Neural crest cell (in vitro differentiated cells): ENCODE measurements at places on chromosomes 5 and 9.

DNA sequence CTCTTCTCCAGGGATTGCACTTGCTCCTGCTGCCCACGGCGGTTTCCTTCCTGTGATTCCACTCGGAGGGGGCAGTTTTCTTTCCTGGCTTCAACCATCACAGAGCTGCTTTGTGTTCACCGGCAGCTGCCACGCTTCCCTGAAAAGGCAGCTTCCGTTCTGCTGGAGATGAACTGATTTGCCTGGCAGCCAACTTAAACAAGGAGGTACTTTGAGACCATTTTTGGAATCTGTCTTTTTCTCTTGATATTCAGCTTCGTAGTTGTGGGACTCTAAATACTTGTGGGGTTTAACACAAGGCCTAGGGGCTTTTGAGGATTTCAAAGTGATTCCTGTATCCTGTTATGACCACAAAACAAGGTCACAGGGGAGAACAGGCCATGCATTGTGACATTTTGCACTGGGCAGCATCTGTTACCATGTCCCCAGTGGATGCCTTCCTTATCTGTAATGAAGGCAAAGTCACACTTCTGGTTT, 192.0 kb downstream of the MTRR start:
- DNase-seq: peak; percentile 26

- no peak for DNase-seq
These were observed 194.3 kb upstream of the VLDLR start for GRCh38 chr9:2427120-2427891.

- DNase-seq: no peak
These were observed 279.7 kb downstream of the EBF1 start for GRCh38 chr5:158819840-158820620.

DNA sequence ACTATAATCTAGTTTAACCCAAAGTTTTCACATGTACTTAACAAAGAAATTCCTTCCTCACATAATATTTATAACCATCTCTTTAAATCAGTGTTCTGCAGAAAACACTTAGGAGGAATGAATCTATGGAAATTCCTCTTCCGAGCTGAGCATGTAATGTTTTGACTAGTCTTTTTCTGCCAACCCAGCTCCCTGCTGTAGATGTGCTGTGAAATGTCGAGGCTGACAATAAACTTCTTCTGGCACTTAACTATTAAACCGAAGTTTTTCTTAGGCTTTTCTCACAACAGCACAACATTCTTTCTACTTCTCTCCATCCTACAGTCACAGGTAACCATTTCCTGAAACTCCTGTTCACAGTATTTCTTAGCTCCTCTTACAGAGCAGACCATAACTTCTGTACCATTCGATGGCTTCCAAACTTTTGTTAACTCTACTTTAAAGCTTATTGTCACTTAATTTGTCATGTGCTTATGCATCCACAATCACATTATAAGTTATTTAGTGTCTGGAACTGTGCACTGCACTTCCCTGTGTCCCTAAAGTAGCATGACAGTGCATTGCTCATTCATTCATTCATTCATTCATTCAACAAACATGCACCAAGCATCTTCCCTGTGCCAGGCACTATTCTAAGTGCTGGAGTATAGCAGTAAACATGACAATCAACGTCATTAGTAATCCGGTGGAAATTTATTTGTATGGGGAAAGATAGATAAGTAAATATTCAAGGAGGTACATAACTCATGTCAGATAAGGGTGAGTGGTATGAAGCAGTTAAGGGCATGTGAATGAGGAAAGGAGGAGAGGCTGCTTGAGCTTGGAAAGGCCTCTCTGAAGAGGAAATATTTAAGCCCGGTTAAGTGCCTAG, 54.6 kb downstream of the TSSK1B start:
- no peak for DNase-seq

- no peak for DNase-seq
These were observed 66.6 kb upstream of the ECM2 start for GRCh38 chr9:92602413-92602812.

GRCh38 chr9:78026416-78026815, 5.2 kb downstream of the GNAQ start:
- no peak for DNase-seq

GRCh38 chr5:86542532-86542931, 75.2 kb upstream of the COX7C start:
- no peak for DNase-seq

DNA sequence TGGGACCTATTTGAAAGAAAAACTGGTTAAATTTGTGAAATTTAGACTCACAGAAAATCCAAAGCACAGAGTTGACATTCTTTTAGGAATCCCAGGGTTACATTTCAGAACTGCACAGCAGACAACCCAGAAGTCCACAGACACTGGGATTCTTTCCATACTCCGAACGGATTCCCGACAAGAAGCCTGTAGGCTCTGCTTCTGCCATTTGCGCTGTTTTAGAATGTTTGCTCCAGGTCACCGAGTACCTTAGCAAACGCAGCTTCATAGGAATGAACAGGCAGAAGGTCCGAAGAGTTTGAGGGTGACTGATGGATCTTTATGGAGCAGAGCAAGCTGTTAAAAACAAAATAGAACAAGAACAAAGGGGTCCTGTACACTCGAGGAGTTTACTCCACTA, 84.5 kb upstream of the NFIB start:
- no peak for DNase-seq

DNA sequence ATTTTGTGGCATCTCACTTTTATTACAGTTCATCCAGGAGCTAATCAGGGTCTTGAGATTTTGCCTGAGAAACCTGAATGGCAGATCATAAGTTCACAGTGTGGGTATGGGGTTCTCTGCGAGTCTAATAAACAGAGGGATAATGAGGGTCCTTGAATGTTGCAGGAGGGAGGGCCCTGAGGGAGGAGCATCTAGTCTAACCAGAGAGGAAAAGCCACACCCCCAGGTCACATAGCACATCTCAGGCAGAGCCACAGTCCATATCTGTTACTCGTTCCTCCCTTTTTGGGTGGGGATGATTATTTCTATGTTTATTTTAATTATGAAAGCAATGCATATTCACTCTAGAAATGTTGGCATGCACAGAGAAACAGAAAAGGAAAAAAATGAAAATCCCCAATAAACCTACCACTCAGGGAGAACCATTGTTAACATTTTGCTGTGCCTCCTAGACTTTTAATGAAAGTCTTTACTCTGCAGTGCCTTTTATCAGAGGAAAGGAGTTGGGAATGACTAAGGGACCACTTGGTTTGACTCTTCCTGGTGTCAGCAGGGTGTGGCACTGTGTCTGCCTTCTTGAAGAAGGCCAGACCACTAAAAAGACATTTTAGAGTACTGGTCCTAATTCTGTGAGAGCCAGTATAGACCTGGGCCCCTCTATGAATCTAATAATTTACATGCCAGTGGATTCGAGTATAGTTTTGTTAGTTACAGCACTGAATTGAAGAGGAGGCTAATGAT, 2.8 kb downstream of the GALNT12 start:
- no peak for DNase-seq

- DNase-seq: no peak
These were observed 10.0 kb upstream of the FGF18 start for GRCh38 chr5:171409164-171410136.

DNA sequence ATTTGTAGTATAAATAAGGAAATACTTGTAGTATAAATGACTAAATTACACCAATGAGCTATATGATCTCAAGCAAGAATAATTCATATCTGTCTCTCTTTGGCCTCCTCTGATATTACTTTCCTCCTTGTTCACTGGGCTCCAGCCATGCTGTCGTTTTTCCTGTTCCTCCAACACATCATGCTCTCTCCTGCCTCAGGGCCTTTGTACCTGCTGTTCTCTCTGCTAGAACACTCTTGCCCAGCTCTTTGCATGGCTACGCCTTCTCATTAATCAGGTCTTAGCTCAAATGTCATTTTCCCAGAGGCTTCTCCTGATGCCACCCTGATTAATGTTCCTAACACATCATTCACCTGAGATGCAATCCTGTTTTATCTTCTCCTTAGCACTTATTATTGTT, 2.5 kb upstream of the ZNF346 start:
- DNase-seq: no peak

GRCh38 chr9:97632248-97632984, 752 bp downstream of the TSTD2 start:
- DNase-seq: peak; percentile 50

- no peak for DNase-seq
These were observed 240.7 kb downstream of the CSNK1G3 start for GRCh38 chr5:123752552-123753179.

DNA sequence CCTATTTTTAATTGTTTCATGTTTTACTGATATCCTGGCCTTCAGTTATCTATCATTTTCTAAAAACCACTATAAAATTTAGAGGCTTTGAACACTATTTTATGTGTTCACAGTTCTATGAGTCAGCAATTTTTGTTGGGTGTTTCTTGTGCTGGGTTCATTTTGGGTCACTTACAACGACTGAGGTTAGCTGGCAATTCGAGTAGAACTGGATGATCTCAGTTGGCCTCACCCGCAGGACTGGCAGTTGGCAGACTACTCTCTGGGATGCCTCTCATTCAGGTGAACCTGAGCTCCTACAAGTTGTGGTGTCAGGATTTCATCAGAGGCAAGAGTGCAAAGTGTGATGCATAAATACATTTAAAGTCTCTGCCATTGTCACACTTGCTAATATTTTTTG, 151.0 kb upstream of the PAPPA start:
- DNase-seq: no peak

DNA sequence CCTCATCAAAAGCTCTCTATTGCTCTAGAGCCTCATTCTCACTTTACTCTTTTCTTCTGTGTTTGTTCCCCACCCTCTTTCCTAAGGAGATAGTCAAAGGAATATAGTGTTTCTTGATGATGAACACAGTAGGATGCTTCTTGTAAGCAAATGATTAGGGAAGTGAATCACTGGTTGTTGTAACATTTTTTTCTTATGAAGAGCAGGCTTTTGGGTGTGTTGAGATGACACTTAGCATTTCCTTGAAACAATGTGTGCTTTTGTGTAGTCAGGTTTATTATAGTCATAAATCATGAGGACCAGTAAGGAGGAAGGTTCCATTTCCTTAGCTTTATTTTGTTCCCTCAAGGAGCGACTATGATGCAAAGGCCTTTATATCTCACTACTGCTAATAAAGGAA, 1991.3 kb upstream of the C9orf72 start:
- no peak for DNase-seq

- no peak for DNase-seq
These were observed 420.1 kb upstream of the MEF2C start for GRCh38 chr5:89303033-89303480.

DNA sequence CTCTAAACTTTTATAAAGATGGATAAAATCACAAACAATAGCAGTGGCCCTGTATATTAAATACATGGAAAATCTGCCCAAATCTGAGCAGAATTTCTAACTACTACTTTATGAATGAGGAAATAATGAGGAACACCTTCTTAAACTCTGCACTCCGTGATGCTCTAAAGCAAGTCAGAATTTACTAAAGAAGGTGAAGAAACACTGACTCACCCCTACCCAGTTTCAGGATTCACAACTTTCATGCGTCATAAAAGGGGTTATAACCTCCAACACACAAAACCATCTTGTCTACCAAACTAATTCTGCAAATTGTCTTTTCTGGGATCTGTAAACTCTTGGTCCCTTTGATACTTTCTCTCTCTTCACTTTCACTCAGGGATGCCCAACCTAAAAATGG, 561.1 kb upstream of the ACO1 start:
- no peak for DNase-seq

GRCh38 chr9:126055381-126055985, 271.1 kb upstream of the MVB12B start:
- no peak for DNase-seq

GRCh38 chr9:91954841-91955471, 4.9 kb upstream of the ROR2 start:
- peak; percentile 76 for DNase-seq

DNA sequence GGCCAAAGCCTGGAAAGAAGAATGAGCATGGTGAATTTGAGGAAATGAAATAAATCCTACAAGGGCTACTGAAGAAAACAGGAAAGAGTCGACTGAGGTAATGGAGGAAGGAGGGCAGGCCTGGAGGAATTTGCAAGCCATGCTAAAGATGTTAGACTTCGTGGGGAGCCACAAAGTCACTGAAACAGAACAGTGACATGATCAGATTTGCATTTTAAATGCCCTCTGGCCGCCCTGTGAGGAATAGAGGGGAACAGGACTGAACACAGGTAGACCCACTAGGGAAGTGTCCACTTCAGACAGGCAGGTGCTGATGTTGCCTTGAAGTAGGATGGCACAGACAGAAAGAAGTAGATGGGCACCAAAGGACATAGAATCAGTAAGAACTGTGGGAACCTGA, 42.8 kb upstream of the RLN1 start:
- no peak for DNase-seq

GRCh38 chr5:6713274-6714225, at the start of gene TENT4A:
TENT4A (plus strand) TSS chr5:6713432; CDS start chr5:6713984, 552 bp downstream.
- DNase-seq: no peak

DNA sequence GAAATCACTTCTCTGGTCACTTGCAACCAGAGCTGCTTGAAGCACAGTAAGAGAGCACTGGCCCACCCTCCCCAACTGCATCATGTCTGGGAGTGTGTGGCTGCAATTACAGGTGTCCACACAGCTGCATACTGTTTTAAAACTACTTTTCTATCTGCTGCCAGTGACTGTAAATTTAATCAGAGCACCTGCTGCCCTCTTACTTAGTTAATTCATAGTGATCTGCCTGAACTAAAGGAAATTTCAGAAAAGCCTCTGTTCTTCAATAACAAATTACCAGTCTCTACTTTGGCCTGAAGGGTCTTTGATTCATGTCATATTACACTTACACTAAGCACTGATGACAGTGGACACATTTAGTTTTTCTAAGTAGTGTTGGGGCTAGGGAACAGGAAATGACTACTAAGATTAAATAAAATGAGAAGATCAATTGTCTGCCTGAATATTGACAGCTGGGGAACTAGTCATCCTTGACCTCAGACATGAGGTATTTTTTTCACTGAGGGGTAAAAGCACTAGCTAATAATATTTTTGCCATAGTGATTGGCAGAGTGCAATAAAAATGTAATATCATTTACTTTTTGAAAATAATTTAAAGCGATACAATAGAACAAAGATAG, 788.9 kb upstream of the GRAMD2B start:
- DNase-seq: no peak

DNA sequence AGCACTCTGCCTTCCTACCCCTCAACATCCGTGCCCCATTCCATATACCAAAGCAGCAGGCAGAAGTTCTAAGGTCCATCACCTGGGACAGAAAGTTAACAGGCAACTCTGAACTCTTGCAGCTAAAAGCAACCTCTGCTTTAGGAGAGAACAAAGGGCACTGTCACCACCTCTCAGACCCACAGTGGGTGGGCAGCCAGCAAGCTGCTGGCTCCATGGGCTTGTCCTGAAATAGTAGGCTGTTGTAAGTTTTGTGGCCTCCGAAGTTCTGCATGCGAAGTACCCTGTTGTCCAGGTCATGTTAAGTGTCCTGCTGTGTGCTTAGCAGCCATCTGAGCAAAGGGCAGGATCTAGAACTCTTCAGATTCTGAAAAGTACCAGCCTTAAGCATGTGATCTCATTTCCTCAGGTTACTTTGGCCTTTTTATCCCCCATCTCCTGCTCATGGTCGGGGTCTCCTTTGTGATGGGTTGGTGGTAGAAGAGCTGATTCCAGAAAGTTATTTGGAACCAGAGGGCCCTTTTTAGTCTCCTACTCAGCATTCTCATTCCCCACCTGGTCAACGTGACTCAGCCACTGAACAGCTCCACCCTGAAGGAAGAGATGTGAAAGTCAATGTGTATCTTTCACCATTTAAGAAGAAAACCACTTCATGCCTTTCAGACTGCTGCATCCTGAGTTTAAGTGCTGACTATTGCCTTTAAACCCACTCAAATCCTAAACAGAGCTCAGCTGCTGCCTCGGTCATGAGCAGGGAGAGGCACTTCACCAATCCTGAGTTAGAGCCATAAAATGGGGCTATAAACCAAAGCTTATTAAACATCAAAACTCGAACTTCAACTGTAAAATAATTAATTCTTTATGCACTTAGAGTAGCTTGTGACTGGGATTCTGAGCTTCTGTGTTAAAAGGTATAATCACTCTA, 121.4 kb downstream of the DPYSL3 start:
- DNase-seq: no peak
